ENCODE measurements at places on chromosomes 6 and 20.

GRCh38 chr6:45494416-45495135, 116.8 kb upstream of the SUPT3H start:
- DNase-seq = no peak

DNA sequence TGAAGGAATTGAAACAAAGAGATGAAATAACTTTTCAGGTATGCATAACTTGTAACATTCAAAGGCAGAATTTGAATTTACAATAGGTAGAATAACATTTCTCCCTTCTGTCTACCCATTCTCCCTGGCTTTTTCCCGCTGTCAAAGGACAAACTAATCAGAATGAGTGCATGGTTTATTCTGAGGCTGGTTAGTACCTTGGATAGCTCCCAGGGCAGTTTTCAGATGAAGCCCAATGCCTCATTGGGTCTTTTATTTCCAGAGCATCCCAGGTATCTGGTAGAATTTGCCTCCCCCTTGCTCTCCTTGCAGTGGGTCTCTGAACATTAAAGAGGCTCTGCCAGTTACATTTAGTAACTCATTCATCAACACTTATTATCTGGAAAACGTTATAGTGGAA, 665.5 kb downstream of the BCKDHB start:
- no peak for DNase-seq

DNA sequence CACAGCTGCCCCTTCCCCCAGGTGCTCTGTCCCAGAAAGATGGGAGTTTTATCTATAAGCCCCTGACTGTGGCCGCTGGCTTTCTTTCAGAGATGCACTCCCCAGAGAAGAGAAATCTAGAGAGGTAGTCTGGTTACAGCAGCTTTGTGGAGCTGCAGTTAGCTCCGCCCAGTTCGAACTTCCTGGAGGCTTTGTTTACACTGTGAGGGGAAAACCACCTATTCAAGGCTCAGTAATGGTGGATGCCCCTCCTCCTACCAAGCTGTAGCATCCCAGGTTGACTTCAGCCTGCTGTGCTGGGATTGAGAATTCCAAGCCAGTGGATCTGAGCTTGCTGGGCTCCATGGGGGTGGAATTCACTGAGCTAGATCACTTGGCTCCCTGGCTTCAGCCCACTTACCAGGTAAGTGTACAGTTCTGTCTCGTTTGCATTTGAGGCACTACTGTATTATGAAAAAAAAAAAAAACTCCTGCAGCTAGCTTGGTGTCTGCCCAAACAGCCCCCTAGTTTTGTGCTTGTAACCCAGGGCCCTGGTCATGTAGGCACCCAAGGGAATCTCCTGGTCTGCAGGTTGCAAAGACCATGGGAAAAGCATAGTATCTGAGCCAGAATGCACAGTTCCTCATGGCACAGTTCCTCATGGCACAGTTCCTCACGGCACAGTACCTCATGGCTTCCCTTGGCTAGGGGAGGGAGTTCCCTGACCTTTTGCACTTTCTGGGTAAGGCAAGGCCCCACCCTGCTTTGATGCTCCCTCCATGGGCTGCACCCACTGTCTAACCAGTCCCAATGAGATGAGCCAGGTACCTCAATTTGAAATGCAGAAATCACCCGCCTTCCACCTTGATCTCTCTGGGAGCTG, 275.0 kb downstream of the CENPW start:
- no peak for DNase-seq

DNA sequence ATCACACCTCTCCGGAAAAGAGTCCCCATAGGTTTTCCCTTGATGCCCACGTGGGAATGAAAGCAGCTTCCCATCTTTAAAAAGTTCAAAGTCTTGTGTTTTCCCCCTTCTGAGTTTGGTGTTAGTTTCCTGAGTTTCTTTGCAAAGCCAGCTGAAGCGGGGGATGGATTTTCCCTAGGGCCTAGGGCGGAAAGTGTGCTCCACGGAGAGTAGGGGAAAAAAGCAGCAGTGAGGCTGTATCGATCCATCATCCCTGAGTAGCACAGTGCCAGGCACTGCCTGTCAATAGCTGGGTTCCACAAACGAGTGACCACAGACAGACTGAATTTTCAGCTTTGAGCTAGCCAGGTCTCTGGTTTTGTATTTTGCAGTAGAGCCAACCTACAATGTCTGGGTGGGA, 1.3 kb downstream of the DAAM2 start:
- no peak for DNase-seq

DNA sequence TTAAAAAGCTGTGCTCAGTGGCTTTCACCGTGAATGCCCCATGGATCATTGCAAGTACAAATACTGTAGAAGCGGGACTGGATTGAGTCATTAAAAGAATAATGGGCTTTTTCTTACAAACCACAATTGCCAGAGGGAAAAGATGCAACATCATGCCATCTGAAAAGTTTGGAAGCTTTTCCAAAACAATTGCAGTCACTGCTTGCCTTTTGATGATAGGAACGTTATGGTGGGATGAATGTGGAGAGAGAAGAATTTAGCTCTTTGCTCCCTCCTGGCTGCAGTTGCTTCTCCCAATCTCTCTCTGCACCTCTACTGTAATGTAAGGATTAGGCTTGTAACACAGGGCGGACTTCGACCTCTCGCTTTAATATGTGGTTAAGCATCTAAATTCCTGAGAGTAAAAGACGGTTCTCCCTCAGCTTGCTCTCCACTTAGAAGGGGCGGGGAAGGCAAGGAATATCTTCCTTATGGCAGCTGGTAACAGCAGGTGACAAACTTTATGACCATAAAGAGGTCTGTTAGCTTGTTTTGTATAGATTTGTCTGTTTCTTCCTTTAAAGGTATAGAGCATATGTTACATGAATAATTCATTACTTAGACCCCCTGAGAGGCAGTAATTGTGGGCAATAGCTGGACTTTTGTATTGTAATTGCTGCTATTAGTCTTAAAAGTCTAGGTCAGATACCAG, 376.1 kb downstream of the UTRN start:
- DNase-seq = no peak

- no peak for DNase-seq
Observed at GRCh38 chr6:87714093-87714842, 12.2 kb upstream of the AKIRIN2 start.

DNA sequence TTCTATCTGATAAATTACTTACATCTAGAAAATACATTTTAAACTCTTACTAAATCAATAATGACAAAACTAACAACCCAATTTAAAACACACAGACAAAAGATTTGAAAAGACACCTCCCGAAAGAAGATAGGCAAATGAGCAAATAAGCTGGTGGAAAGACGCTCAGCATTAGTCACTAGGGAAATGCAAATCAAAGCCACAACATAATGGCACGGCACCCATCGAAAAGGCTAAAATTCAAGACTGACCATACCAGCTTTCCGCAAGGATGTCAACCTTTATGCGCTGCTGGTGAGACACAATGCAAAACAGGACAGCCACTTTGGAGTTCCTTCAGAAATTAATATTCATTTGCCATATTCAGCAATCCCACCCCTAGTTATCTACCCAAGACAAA, 25.9 kb downstream of the TAF4 start:
- DNase-seq = no peak

DNA sequence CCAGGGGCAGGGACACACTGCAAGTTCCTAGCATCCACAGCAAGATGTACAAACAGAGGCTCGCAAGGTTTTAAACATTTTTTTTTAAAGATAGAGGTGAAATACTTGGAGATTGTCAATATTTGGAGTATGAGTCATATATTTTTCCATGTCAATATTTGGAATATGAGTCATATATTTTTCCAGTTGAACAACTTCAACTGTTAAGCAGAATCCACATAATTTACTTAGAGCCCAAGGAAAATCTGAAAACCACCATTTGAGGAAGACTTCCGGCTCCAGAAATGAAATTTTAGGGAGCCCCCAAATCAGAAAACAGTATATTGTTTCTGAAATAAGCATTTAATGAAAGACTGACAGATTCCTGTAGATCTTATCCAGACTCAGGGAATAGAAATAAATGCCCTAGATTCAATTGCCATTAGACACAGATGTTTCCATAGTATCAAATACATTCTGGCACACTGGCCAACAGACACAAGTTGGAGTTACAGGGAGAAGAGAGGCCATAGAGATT, 51.6 kb upstream of the FAM184A start:
- DNase-seq = no peak
